ENCODE measurements at places on chromosomes 3 and 15.

GRCh38 chr3:33665294-33665693, 52.8 kb downstream of the CLASP2 start:
- no peak for DNase-seq

GRCh38 chr3:116517308-116517707, 72.0 kb upstream of the LSAMP start:
- DNase-seq, result peak; percentile 52

- DNase-seq, result no peak
Observed at GRCh38 chr15:72800833-72801481, 17.4 kb upstream of the ADPGK start.

- DNase-seq, result no peak
Observed at GRCh38 chr3:126456766-126457388, 18.8 kb downstream of the ZXDC start.

GRCh38 chr3:123488645-123489347, 39.9 kb upstream of the ADCY5 start:
- no peak for DNase-seq

DNA sequence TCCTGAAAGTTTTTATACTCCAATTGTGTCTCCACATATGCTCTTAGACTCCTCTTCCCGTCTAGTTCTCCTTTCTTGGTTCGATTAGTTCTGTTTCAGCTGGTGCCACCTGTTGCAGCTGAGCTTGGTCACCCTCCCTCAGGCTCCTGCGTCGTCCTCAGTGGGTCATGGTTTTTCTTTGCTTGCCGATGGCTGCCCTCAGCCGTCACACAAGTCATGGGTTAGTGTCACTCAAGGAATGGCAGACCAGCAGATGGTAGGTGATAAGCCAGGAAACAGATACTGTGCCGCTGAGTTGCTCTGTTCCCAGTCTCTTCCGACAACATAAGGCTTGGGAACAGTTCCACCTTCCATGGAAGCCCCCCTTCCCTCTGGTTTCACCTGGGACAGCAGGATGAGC, 109.9 kb downstream of the IGF1R start:
- no peak for DNase-seq

- no peak for DNase-seq
Observed at GRCh38 chr3:14431452-14431916, 29.1 kb downstream of the SLC6A6 start.

- peak; percentile 97 for DNase-seq
Observed at GRCh38 chr3:11591391-11592282, 52.1 kb downstream of the VGLL4 start.

GRCh38 chr3:193837347-193837827, 244.4 kb downstream of the OPA1 start:
- no peak for DNase-seq

- DNase-seq, result no peak
Observed at GRCh38 chr3:159877924-159878323, 110.7 kb upstream of the IL12A start.

DNA sequence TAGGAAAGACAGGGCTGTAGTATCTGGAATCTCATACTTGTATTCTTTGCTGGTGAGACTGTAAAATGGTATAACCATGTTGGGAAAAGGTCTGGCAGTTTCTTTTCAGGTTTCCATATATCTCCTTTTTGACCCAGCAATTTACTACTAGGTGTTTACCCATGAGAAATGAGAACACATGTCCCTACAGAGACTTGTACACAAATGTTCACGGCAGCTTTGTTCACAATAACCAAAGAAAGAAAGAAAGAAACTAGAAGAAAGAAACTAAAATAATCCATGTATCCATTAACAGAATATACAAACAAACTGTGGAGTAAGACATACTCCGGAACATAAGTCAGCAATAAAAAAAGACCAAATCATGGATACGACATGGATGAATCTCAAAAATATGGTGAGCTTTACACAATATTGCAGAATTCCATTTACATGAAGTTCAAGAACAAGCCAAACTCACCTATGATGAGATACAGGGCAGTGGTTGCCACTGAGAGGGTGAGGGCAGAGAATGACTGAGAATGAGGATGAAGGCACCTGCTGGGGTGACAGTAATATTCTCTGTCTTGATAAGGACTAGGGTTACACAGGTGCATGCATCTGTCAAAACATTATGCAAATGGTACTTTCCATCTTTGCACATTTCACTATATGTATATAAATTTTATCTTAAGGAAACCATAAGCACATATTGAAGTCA, 2.7 kb downstream of the RFTN1 start:
- no peak for DNase-seq

DNA sequence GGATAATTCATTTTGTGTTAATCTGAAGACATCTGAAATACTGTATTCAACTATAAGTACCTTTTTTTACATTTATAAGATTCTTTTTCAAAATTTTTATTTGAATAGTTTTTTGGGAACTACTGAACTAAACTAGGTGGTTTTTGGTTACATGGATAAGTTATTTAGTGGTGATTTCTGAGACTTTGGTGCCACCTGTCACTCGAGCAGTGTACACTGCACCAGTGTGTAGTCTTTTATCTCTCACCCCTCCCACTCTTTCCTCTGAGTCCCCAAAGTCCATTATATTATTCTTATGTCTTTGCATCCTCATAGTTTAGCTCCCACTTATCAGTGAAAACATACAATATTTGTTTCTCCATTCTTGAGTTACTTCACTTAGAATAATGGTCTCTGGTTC, 57.6 kb downstream of the CD86 start:
- DNase-seq, result no peak

GRCh38 chr15:57307527-57308169, 68.7 kb upstream of the CGNL1 start:
- no peak for DNase-seq

DNA sequence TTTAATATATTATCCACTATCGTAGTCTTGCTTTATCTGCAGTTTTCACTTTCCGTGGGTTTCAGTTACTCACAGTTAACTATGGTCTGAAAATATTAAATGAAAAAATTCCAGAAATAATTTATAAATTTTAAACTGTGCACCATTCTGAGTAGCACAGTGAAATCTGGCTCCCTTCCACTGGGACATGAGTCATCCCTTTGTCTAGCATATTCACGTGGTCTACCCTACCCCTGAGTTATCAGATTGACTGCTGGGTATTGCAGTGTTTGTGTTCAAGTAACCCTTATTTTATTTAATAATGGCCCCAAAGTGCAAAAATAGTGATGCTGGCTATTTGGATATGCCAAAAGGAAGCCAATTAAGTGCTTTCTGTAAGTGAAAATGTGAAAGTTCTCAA, 539.5 kb upstream of the AGTR1 start:
- DNase-seq, result peak; percentile 23

- no peak for DNase-seq
Observed at GRCh38 chr3:38552364-38552763, 56.2 kb downstream of the EXOG start.

GRCh38 chr3:27914199-27914598, 192.1 kb upstream of the EOMES start:
- peak; percentile 59 for DNase-seq

- peak; percentile 76 for DNase-seq
Observed at GRCh38 chr15:23035964-23036566, 3.3 kb downstream of the TUBGCP5 start.

- DNase-seq, result no peak
Observed at GRCh38 chr3:188002626-188003138, 151.3 kb upstream of the LPP start.

DNA sequence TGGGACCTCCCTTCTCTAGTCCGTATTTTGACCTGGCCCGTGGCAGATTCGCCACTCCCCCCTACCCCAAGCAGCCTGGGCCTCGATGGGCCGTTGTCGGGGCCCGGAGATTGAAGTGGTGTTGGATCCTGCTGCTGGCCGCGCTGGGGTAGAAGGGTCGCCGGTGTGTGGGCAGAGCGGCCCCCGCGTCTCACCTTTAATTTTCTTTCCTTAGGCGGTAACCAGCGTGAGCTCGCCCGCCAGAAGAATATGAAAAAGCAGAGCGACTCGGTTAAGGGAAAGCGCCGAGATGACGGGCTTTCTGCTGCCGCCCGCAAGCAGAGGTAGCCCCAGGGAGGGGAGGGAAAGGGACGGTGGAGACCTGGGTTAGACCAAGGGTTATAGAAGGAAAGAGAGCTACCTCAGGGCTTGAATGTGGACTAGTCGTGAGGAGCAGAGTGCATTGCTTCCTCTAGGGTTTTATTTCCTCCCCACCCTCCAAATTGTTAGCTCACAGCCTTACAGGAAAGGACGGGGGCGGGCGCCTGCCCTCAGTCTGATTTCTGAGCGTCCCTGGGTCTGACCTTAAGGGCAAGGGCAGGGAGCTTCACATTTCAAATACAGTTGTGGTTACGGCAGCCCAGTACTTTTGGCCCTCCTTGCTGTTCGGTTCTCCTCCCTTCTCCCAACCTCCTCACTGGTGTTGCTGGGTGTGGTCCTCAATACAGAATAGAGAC, 799 bp downstream of the SERF2 start:
- DNase-seq, result no peak

DNA sequence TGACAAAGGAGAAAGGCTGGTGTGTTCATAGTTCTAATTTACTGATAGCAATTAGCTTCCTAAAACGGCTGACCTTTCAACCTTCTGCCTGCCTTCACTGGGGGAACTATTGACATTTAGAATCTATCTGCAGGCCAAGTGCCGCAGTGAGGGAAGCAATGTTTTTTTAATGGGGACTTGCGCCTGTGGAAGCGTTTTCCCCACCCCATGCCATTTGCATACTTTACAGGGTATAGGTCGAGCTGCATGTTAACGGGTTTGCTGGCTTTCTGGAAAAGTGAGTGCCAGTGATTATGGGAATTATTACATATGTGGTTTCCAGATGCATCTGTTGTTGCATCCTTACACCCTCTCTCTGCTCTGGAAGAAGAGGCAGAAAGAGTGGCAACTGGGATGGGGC, 180.1 kb downstream of the RAB11A start:
- no peak for DNase-seq

- DNase-seq, result no peak
Observed at GRCh38 chr15:90138071-90138833, 36.0 kb upstream of the IDH2 start.

GRCh38 chr3:24678421-24678865, 183.8 kb upstream of the THRB start:
- peak; percentile 11 for DNase-seq

DNA sequence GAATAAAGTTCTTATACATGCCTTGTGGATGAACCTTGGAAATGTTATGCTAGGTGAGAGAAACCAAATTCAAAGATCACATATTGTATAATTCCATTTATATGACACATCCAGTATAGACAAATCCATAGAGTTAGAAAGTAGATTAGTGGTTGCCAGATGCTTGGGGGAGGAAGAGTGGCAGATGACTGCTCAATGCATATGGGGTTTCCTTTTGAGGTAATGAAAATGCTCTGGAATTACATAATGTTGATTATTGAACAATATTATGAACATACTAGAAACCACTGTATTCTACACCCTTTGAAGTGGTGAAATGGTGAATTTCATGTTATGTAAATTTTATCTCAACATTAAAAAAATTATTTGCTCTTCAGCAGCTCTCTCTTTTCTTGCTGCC, 100.8 kb downstream of the DHX36 start:
- DNase-seq, result no peak

GRCh38 chr15:90413411-90414379, 25.7 kb downstream of the IQGAP1 start:
- DNase-seq, result no peak

DNA sequence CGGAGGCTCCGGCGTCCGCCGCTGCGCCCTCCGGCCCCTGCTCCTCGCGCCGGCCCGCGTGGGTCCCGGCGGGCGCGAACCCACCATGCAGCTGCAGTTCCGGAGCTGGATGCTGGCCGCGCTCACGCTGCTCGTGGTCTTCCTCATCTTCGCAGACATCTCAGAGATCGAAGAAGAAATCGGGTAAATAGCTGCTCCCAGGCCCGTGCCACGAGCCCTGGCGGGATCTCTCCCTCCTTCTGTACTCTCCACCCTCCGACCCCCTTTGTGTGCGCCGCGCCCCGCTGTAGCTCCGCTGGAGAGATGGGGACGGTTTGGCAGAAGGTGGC, 263 bp downstream of the ST8SIA2 start:
- DNase-seq, result no peak

- no peak for DNase-seq
Observed at GRCh38 chr3:69095636-69096035, 10.9 kb downstream of the ARL6IP5 start.

DNA sequence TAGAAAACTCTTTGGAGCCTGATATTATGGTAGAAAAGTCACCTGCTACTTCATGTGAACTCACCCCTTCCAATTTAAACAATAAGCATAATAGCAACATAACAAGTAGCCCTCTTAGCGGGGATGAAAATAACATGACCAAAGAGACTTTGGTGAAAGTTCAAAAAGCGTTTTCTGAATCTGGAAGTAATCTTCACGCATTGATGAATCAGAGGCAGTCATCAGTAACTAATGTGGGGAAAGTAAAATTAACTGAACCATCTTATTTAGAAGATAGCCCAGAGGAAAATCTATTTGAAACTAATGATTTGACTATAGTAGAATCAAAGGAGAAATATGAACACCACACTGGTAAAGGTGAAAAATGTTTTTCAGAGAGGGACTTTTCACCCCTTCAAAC, 5.1 kb upstream of the SCG5 start:
- DNase-seq, result no peak

DNA sequence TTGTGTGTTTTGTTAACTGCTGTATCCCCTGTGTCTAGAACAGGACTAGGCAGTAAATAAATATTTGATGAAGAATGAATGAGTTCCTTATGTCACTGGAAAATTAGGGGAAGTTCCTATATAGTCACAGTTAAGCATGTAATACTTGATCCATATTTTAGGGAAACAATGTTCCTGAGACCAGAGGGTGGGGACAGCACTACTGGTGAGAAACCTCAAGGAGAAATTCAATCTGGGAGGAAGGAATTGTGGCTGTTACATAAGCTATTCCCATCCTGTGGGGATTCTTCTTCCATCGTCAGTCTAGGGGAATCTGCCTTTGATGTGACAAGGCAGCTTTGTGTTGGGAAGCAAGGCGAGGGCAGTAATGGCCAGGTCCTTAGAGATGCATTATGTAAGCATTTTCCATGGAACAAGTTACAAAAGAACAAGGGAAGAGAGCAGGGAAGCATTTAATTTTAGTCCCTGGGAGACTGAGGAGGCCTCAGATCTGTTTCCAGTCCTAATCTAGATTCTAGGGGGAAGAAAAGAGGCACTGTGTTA, 219.3 kb upstream of the TTC14 start:
- peak; percentile 91 for DNase-seq

DNA sequence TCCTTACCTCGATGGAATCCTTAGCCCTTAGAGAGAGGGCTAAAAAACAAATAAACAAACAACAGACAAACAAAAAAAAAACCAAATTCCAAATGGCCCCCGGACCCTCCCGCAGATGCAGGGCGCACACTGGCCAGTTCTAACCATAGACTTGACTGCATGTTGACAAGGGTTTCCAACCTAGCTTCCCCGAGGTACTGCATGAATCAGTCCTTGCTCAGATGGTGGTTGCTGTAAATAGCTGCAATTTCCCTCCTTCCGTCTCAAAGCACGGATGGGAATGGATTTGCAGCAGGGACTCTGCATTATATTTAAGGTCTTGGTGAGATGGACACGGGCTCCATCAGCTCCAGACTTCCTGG, 162.8 kb downstream of the CD47 start:
- DNase-seq, result peak; percentile 32
